ENCODE measurements at places on chromosomes 6 and 20. TPM values are rescaled to one million over a fixed set of nuclear protein-coding genes. Genes with fewer than 3 reads are reported as not detected.

Gene ZBTB12
- 6.3 TPM for polyA plus RNA-seq

Gene MEP1A
- 1.4 TPM for polyA plus RNA-seq

Gene VSX1
- polyA plus RNA-seq, result 0.38 TPM

Gene APOM
- polyA plus RNA-seq, result 27.9 TPM

GRCh38 chr20:8756410-8756809 is 312.5 kb upstream of the PLCB4 start:
- no peak overlapping the region for H3K4me3 ChIP-seq
- no peak for DNase-seq
- H3K27me3 ChIP-seq, result no peaks in the 10 kb centered on the region

Data from testis (tissue), 5 donors.